ENCODE measurements at places on chromosomes 6 and 20.

DNA sequence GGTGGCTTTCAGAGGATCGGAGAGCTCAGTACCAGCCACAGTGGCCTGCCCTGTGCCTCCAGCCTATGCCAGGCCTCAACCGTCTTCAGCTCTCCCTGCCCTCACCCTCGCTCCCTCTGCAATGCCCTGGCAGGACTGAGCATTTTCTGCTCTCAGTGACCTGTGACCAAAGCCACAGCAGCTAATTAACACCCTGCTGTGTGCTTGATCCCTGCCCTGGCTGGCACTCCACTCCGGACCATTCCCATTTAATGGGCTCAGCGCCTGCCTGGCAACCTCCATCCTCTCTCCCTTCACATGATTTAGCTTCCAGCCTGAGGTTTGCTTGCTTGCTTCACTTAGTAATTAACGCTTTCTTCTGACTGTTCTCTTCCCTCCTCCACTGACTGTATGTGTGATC lies 287.5 kb downstream of the LRFN2 start:
- no peak for DNase-seq

GRCh38 chr6:117906507-117906957 lies 532 bp upstream of the SLC35F1 start:
- no peak for DNase-seq

DNA sequence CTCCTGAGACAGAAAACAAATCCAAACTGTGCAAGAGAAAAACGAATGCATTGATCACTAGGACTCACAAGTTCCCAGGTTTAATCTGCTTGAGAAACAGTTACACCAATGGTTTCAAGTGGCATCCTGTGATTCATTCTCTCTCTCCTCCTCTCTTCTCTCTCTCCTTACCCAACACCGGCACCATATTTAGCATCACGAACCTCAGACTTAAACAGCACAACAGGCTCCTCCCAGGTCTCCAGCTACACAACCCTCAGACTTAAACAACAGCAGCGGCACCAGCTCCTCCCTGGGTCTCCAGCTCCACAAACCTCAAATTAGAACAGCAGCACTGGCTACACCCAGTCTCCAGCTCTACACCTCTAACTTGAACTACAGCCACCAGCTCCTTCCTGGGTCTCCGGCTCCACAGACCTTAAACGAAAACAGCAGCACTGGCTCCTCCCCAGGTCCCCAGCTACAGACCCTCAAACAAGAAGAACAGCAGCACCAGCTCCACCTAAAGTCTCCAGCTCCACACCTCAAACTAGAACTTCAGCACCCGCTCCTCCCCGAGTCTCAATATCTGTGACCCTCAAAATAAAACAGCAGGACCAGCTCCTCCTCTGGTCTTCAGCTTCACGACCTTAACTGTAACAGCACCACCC lies 355.9 kb downstream of the PREX1 start:
- no peak for DNase-seq

GRCh38 chr6:15677822-15678221 lies 15.0 kb upstream of the DTNBP1 start:
- no peak for DNase-seq

GRCh38 chr6:166932116-166932515 lies 24.2 kb downstream of the RNASET2 start:
- no peak for DNase-seq

DNA sequence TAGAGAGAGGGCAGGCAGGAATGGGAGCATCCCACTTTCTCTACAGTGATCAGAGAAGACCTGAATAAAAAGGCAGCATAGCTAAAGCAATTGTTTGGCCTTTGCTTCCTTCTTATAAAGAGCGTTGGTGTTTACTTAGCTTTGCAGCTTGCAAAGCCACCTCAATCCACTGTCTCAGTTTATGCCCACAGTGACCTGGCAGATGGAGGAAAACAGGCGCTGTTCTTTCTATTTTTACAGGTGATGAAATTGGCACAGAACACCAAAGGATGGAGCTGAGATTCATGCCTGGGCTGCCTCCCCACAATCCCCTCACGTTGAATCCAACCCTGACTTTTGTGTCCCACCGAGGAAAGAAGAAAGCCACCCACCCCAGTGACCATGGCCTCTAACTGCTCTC lies 130.5 kb downstream of the TTLL2 start:
- no peak for DNase-seq

GRCh38 chr20:19552221-19553180 lies 205.6 kb upstream of the RIN2 start:
- DNase-seq, result no peak

- no peak for DNase-seq
These were observed 162.8 kb downstream of the TENT5A start for GRCh38 chr6:81589465-81590313.

DNA sequence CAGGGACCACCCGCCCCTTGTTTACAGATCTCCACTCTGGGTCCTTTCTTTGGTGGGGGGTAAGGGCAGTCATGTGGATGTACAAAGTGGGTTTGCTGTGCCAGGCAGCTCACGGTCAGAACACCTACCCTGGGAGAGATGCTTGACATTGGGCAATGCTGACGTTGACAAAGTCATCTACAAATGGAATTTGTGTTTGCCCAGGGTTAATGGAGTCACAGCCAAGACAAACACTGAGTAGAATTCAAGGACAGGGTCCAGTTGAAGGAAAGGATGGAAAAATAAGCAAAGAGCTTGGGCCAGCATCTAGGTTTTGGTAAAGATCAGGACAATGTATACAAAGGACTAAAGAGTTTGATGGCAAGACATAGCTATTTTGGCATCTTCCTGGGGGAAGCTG lies 54.7 kb downstream of the MOCS1 start:
- DNase-seq, result no peak

- DNase-seq, result no peak
These were observed 54.7 kb downstream of the NDUFAF5 start for GRCh38 chr20:13839421-13840092.

DNA sequence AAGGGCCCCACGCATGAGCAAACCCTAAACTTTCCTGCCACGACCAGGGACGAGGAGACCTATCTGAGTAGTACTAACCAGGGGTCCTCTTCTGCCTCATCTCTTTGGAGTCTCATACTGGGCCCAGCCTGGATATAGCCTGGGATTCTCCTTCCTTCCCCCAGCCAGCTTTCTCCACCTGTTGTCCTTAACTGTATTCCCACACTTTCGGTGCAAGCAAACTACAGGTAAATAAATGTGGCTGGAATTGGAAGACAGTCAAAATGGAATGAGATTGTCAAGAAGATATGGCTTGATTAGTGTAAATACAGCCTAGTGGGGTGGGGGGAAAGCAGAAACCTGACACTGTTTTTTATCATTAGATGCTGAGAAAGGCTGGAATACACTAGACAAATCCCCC lies 23.5 kb upstream of the LY86 start:
- no peak for DNase-seq

DNA sequence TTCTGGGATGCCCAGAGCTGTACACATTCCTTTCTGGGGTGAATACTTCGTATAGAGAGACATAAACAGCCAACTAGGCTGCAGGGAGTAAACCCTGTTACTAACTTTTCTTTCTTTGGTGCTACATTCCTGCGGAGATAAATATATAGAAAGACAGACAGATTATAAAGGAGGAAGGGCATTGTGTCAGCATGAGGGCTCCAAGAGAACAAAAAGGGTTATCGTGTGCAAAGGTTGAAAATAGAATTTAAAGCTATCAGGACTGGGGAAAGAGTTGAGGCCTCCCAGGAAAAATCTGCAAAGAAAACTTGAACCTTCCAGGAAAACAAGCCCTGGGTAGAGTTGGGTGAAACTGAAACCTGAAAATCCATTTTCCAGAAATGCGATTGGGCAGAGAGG lies 68.0 kb downstream of the TMEM170B start:
- no peak for DNase-seq

- no peak for DNase-seq
These were observed 19.1 kb downstream of the SPATA2 start for GRCh38 chr20:49896204-49896603.

DNA sequence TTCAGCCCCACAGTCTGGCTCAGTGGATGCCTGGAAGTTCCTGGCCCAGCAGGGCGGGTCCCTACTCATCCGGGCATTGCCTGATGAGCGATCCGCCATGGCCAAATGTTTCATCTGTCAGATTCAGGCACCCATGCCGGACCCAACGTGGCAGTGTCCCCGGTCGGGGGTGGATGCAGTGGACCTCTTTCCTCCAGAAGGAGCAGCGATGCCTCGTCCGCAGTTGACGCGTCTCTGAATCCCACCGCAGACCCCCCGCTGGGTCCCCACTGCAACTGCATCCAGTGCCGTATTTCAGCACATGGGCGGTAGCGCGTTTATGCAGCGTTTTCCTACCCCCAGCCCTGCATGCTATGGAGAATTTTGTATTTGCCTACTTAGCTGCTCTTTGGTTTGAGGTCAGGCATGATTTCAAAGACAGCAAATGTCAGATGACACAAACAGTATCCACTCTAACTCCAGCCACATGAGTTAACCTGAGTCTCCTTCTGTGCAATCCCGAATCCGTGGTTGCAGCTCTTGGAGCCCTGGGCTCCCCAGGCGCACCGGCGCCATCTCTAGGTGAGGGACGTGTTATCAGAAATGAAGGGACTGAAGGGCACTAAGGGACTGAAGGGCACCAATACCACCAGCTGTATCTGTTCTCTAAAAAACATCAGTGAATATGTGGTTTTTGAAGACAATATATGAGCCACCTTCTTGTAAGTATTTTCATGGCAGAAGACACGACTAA lies 72.6 kb upstream of the THBS2 start:
- no peak for DNase-seq

GRCh38 chr6:12328701-12329100 lies 38.5 kb downstream of the EDN1 start:
- no peak for DNase-seq

DNA sequence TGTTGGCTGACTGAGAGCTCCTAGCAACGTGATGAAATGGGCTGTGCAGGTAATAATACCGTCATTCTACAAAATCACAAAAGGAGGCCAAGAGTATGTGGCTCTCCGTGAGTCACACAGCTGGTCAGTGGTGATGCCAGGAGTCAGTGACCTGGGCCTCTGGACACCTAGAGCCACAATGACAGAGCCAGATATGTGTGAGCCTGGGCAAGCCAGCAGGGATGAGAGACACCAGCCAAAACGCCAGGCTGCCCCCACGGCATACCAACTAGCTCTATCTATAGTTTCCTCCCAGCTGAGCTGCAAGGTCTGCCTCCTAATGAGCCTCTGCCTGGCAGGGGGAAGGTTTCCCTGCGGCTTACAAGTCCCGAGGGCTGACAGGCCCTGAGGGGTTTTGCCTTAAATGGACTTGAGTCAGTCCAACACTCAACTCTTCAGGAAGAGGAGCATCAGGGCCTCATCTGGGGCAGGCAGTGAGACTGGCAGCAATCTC lies 70.0 kb downstream of the CPNE5 start:
- DNase-seq, result no peak

DNA sequence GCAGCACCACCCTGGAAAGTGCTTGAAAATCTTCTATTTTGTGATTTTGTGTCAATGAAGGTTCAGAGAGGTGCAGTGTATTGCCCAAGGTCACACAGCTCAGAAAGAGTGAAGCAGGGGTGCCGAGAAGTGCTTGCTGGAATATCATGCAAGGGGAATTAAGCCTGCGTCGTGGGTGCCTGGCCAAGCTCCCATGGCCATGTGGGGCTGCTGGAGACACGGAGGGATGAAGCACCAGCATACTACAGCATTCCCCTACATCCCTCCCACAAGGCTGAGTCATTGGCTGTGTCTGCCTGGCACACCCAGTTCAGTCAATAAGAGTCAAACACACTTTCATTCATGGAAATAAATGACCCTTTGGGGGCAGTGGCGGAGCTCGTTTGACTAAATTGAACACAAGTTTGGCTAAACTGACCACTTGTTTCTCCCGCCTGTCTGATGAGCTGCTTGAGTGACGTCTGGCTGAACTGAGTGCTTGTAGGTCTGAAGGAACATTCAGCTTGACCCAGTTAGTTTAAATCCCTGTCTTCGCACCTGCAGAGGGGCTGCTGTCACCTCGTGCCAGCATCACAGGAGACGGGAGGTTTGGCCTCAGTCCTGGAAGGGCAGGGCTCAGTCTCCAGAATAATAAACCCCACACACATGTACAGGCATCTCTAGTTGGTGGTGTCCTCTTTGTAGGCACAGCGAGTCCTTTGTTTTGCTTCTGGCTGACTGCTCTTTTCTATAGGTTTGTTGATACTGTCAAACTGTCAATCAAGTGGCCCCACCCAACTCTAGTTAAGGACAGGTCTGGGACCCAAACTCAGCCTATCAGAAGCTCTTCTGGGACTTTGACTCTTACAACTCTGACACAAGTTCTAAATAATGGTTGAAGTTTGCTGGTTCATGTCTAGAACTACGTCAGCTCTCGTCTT lies 8.4 kb upstream of the TGM2 start:
- DNase-seq, result no peak

DNA sequence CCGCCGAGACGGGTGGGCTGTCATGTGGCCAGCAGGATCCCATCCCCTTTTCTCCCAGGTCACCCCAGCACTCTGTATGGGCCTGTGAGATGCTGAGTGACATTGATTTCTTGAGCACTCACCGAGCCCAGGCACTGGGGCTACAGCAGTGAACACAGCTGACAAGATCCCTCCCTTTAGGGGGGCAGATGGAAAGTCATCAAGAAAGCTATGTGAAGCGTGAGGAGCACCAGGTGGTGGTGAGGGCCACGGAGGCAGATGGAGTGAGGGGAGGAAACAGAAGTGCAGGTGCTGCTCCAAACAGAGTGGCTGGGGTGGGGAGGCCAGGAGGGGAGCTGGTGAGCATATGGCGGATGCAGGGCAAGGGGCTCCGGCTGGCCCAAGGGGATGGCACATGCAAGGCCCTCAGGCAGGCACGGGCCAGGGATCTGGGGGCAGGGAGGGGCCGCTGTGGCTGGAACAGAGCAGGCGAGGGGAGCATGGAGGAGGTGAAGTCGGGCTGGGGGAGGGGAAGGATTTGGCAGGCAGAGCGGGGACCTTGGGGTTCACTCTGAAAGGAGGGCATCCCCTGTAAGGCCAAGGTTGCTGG lies 184.0 kb downstream of the BMP7 start:
- DNase-seq, result no peak

GRCh38 chr20:45920462-45921336 lies 8.7 kb upstream of the PLTP start:
- DNase-seq, result no peak

DNA sequence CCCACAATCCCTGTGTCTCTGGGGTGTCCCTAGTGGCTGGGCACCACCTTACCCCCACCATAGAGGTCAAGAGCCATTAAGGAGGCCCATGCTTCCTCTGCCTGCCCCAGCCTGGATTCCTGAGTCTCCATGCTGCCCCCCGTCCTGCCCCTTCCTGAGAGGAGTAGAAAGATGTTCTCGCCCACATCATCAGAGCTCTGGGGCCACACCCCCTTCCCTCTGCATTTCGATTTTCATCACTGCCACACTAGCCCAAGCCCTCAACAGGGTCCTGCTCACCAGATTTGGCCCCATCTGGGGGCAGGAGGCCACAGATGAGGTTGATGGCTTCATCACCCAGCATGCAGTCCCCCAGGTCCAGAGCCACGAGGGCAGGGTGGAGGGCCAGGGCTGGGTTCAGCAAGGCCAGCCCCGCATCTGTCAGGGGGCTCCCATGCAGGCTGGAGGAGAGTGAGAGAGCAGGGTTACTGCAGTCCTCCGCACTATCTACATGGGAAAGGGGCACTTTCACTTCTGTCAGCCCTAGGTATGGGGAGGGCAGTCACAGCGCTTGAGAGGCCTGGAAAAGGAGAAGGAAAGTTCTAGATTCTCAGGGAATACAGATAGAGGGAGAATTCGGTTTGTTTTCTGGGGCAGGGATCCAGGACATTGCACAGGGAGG lies 1.5 kb downstream of the LRRC73 start:
- DNase-seq, result no peak

- DNase-seq, result no peak
These were observed 3.1 kb upstream of the TAB2 start for GRCh38 chr6:149314325-149314905.
